GM23248 (cell line): ENCODE measurements at places on chromosomes 4 and X. TPM values are rescaled to one million over a fixed set of nuclear protein-coding genes. Genes with fewer than 3 reads are reported as not detected.

FAM184B gene
- not detected in 2 replicates for total RNA-seq

HTRA3 gene
- 3.2 and 5.9 TPM in 2 replicates for total RNA-seq

MAGEB2 gene
- total RNA-seq, result not detected in 2 replicates

P2RY4 gene
- total RNA-seq, result not detected in 2 replicates

DGAT2L6 gene
- not detected in 2 replicates for total RNA-seq

SLC9B1 gene
- total RNA-seq, result not detected in 2 replicates

XAGE2 gene
- not detected in 2 replicates for total RNA-seq

IQCM gene
- 0.11 TPM in 1 of 2 replicates, not detected in the other for total RNA-seq

SPANXD gene
- total RNA-seq, result not detected in 2 replicates

SH3RF1 gene
- 24.9 and 28.3 TPM in 2 replicates for total RNA-seq

CFAP99 gene
- total RNA-seq, result not detected in 2 replicates

- DNase-seq, result no peak
Observed at GRCh38 chr4:39741401-39741800, 43.5 kb downstream of the UBE2K start.

- DNase-seq, result no peak
Observed at GRCh38 chrX:154542723-154543424, 3.8 kb downstream of the G6PD start.

GRCh38 chr4:126888968-126889367 is 743.8 kb upstream of the INTU start:
- peak; percentile 79 for DNase-seq

GRCh38 chrX:12970691-12971202 is 4.2 kb upstream of the TMSB4X start:
- peak; percentile 73 for DNase-seq

GRCh38 chr4:152364883-152365282 is 171.0 kb downstream of the FBXW7 start:
- DNase-seq, result no peak

GRCh38 chrX:9498236-9498635 is 33.4 kb downstream of the TBL1X start:
- DNase-seq, result no peak

DNA sequence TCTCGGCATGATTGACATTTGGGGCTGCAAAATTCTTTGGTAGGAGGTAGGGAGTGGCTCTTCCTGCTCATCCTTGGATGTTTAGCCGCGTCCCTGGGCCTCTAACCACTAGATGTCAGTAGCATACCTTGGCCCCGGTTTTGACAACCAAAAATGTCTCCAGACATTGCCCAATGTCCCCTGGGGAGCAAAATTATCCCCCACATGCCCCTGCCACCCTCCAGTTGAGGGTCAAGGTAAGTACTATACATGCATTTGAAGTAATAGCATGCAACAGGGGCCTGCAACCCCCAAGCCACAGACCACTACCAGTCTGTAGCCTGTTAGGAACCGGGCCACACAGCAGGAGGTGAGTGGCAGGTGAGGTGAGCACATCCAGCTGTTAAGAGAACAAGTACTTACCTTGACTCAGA is 17.6 kb upstream of the KIAA1210 start:
- DNase-seq, result peak; percentile 58

GRCh38 chr4:5942947-5943346 is 50.1 kb upstream of the CRMP1 start:
- DNase-seq, result no peak

DNA sequence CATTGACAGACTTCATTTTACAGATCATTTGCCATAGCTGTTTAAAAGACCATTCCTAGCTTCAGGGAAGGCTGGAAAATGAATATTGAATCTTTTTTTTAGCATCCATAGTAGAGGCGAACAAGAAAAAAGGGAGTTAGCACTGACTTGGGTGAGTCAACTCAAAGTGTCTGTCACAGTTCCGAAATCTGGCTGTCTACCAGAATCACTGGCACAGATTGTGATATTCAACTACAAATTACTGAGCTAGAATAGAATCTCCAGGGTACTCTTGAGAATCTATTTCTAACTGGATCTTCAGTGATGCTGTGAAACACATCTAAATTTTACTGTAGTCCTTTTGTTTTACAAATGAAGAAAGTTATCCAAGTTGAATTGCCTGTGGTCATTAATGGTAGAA is 31.5 kb downstream of the SEC24B start:
- DNase-seq, result peak; percentile 45

DNA sequence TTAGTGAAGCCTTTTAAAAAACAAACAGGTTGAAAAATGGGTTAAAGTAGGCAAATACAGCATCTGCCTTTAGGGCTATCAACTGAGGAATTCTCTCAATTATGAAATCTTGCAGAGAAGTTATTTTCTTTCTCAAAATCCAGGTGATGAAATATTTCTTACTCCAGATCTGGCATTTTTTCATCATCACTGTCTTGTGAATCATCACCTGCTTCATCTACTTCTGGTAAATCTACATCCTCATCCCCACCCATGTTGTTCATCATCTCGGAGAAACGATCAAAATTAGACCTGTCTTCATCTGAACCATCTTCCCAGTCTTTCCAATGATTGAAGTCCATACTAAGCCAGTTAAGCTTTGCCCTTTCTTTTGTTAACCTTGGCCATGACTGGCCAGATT is 33.3 kb upstream of the HPF1 start:
- peak; percentile 22 for DNase-seq

DNA sequence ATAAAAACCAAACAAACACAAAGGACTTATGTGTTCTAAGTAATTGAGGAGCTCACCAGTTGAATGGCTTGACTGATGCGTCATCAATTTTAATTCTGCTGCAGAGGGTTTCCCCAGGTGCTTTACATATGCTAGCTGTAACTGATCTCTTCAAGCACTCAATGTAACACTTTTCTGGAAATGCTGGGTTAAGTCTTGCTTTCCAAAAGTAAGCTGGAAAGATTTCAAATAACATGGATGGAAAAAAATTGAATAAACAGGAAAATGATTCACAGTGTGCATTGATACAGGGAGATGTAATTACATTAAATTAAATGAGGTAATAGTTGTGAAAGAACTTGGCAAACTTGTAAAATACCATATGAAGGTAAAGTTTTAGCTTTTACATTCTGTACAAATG is 186.7 kb upstream of the WDFY3 start:
- peak; percentile 4 for DNase-seq

DNA sequence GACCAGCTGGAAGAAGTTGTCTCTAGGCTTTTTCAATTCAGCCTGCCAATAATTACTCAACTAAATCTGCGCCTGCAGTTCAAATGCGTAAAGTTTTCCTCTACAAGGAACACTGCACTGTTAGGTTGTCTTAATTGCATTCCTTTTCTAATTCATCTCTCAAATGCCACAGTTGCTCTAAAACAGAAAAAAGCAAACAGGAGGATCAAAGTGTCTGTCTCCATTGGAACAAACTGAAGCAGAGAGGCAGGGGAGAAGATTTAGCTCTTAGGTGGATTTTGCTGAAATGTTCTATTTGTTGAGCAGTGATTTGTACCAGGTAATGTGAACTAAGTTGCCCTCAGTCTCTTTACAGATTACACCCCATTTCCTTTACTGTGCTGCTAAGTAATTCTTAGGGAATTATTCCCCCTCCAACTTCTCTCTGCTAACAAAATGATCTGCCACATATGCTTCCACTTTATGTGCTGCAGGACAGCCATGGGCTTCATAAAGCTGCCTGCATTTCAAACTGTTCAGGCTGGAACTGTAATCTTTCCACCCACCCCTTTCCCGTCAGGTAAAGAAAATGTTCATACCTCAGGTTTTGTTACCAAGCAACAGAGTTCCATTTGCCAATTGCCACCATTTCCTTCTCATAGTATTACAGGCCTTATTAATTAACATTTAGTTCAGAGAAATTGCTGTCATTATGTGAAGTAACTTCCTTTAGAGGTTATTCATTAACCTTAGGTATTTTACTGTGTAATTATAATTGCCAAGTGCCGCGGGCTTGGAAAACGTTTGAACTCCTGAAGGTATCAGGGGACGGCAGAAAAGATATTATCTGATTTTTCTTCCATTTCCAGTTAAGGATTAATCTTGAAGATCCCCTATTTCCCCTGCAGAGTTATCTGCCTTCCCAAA is 149.3 kb downstream of the SPRY1 start:
- no peak for DNase-seq

GRCh38 chr4:26051240-26051639 is 137.2 kb downstream of the SMIM20 start:
- no peak for DNase-seq

GRCh38 chr4:51853027-51853682 is 10.2 kb downstream of the DCUN1D4 start:
- DNase-seq, result peak; percentile 38

- DNase-seq, result peak; percentile 39
Observed at GRCh38 chr4:100895556-100896197, 377.9 kb upstream of the EMCN start.

DNA sequence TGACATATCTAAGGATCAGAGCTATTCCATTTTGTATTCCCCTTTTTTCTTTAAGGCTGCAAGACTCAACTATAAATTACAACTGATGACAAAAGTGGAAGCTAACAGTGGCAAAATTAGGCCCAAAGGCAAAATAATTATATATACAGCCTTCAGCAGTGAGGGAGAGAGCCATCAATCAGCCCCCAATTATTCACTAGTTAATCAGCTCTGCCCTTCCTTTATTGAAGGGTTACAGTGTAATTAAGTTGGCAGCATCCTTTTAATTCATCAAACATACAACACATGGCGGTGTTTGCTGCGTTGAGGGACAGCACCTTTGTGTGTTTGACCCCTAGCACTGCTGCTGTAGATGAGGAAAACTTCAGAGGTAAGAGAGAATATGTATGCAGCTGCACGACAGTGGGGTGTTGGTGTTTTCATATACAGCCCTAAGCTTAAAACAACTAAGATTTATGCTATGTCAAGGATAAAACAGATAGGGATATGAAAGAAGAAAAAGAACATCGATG is 973.9 kb upstream of the POU3F4 start:
- DNase-seq, result no peak

DNA sequence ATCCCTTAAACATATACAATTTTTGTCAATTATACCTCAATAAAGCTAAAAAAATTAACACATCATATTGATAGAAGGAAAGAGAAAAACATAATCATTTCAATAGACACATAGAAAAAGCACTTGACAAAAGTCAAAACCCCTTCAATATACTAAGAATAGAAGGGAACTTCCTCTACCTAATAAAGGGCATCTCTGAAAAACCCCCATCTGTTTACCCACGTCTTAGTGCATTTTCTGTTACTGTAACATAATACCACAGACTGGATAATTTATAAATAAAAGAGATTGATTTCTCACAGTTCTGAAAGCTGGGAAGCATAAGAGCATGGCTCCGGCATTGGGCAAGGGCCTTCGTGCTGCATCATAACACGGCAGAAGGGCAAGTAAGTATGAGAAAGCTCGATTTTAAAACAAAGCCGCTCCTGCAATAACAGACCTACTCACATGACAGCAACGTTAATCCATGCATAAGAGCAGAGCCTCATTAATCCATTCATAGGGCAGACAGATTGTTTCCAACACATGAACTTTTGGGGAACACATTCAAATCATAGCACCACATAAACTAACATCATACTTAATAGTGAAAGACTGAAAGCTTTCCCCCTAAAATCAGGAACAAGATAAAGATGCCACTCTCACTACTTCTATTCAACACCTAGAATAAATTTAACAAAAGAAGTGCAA is 15.7 kb downstream of the STEEP1 start:
- DNase-seq, result no peak

DNA sequence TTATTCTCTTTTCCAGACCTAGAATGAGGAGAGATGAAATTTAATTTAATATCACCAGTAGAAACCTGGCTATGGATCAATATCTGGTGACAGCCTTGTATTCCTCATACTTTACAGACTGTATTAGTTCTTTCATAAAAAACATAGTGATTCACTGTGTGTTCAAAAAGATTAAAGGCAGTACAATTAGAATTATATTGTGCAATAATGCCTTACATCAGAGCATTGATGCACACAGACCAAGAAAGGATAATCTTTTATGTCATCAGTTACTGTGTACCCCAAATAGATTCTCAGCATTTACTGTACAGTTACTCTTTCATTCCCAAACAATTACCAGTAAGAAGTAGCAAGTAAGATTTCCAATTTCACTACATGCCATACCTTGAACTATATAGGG is 260.5 kb upstream of the ANXA10 start:
- no peak for DNase-seq

DNA sequence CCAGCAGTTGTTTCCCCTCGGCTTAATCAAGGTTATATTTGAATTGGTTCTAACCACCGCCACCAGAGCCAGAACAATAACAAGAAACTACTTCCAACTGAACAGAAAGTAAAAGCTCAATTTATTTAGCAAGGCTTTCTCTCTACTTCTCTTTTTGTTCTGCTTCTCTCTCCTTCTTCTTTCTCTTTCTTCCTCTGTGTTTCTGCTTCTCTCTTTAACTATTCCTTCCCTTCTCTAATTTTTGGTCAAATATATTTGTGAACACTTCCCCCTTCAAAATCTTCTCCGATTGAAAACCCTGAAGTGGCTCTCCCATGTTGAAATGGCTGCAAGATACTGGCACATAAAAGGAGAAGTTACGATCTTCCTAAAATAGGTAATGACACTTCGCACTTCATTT is 1195.9 kb upstream of the PRKX start:
- DNase-seq, result no peak

DNA sequence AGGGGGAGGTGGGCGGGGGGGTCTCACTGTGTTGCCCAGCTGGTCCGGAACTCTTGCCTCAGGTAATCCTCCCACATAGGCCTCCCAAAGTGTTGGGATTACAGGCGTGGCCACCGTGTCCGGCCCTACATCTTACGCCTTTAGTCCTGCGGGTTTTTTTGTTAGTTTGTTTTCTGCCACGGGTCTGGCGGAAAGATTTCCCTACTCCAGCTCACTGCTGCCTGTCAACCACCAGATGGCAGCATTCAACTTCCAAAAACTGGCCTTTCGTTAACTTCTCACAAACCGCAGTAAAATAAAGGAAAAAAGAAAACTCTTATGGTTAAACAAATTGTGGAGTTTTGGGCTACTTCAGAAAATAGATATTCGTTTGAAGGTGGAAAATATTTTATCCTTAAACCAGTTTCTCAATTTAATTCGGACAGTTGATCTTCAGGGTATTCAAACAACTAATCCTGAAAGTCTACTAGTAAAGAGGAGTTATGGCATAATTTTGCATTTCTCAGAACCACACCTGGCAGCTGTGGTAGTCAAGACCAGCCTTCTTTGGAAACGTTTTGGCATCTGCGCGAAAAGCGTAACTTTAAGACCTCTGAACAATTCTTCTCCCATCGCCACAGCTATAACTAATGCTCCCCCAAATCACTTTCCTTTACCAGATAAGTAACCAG is 41.1 kb downstream of the LUZP4 start:
- DNase-seq, result peak; percentile 71

DNA sequence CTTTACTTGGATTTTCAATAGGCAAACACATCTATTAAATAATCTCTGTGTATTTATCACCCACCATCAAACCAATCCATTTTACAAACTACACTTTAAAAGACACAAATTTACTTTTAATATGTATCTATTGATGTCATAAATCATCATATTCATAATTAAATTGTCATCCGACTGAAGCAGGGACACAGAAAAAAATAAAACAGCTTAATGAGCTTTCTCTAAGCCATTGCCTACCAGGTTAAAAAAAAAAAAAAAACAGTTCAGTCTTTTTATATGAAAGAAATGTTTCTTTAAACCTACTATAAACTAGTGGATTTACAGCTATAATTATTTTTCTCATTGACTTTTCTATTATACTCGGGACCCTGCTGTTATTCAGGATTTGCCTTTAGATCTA is 57.3 kb downstream of the PABPC4L start:
- no peak for DNase-seq

- peak; percentile 51 for DNase-seq
Observed at GRCh38 chrX:132594129-132594528, 105.3 kb upstream of the MBNL3 start.

- no peak for DNase-seq
Observed at GRCh38 chr4:3658530-3658913, 107.7 kb upstream of the ADRA2C start.

GRCh38 chrX:120725874-120726273 is 96.0 kb upstream of the C1GALT1C1 start:
- DNase-seq, result no peak
